H9 (cell line): ENCODE measurements at places on chromosomes 3 and 15.

DNA sequence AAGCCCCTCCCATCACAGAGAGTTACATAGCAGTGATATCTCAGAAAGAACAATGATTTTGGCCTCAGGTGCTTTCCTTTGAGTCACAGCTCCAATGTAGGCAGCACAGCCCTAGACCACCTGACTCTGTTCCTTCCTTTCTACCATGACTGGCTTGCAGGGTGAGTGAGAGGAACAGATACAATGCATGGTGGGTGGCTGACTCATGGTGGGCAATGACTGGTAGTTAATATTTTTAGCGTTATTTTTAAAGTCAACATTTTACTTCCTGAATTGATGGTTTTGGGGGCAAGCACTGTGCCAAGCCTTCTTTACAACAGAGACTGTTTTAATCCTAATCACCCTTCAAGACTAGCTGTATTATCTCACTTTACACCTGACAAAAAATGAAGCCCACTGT, 32.8 kb upstream of the ST3GAL6 start:
- no peak overlapping the region for H3K27ac ChIP-seq
- H3K36me3 ChIP-seq, result no peaks in the 10 kb centered on the region
- H3K4me1 ChIP-seq, result no peaks in the 10 kb centered on the region
- H3K4me3 ChIP-seq, result no peak overlapping the region
- peaks cover 10% of the 10 kb centered on the region; the same call in 1 of the 2 replicates for H3K27me3 ChIP-seq

GRCh38 chr3:101870138-101870537, 20.8 kb downstream of the NFKBIZ start:
- H3K36me3 ChIP-seq, result no peaks in the 10 kb centered on the region
- H3K27me3 ChIP-seq, result no peaks in the 10 kb centered on the region
- no peak overlapping the region for H3K27ac ChIP-seq
- no peak overlapping the region for H3K4me3 ChIP-seq
- no peaks in the 10 kb centered on the region for H3K4me1 ChIP-seq

- H3K4me3 ChIP-seq, result no peak overlapping the region
- H3K27me3 ChIP-seq, result no peaks in the 10 kb centered on the region
- no peak for DNase-seq
- H3K36me3 ChIP-seq, result no peaks in the 10 kb centered on the region
- no peaks in the 10 kb centered on the region for H3K4me1 ChIP-seq
These were observed 376.2 kb downstream of the ZBTB20 start for GRCh38 chr3:114770874-114771273.

- DNase-seq, result no peak
- peaks cover 10% of the 10 kb centered on the region for H3K36me3 ChIP-seq
- H3K27ac ChIP-seq, result no peak overlapping the region
- no peak overlapping the region for H3K4me3 ChIP-seq
- no peaks in the 10 kb centered on the region for H3K27me3 ChIP-seq
These were observed 467 bp downstream of the HGD start for GRCh38 chr3:120681506-120682038.

GRCh38 chr3:50370594-50370993, 11.3 kb upstream of the TMEM115 start:
- DNase-seq, result no peak
- H3K27me3 ChIP-seq, result no peaks in the 10 kb centered on the region
- H3K36me3 ChIP-seq, result no peaks in the 10 kb centered on the region

GRCh38 chr15:88865498-88866099, 29.7 kb downstream of the HAPLN3 start:
- H3K27me3 ChIP-seq, result no peaks in the 10 kb centered on the region
- no peak overlapping the region for H3K27ac ChIP-seq
- H3K4me1 ChIP-seq, result no peaks in the 10 kb centered on the region
- no peaks in the 10 kb centered on the region; the same call in 1 of the 2 replicates for H3K36me3 ChIP-seq

- H3K4me3 ChIP-seq, result no peak overlapping the region
- H3K4me1 ChIP-seq, result no peaks in the 10 kb centered on the region
- H3K36me3 ChIP-seq, result peaks cover 20% of the 10 kb centered on the region
- no peaks in the 10 kb centered on the region for H3K27me3 ChIP-seq
These were observed 211.6 kb downstream of the RAP2B start for GRCh38 chr3:153373606-153374005.

- no peak overlapping the region for H3K27ac ChIP-seq
- peaks cover 5% of the 10 kb centered on the region; the same call in 1 of the 2 replicates for H3K4me1 ChIP-seq
- H3K36me3 ChIP-seq, result peaks cover 4% of the 10 kb centered on the region; the same call in 1 of the 2 replicates
- DNase-seq, result no peak
- H3K27me3 ChIP-seq, result no peaks in the 10 kb centered on the region
- H3K4me3 ChIP-seq, result no peak overlapping the region
These were observed 158.9 kb downstream of the IGF1R start for GRCh38 chr15:98807262-98807661.

GRCh38 chr3:190575437-190576185, 61.7 kb downstream of the IL1RAP start:
- H3K36me3 ChIP-seq, result peaks cover 4% of the 10 kb centered on the region; the same call in 1 of the 2 replicates
- H3K27me3 ChIP-seq, result no peaks in the 10 kb centered on the region
- no peak overlapping the region for H3K27ac ChIP-seq
- no peak overlapping the region for H3K4me3 ChIP-seq
- DNase-seq, result no peak

GRCh38 chr3:77460326-77460725, 420.4 kb downstream of the ROBO2 start:
- DNase-seq, result no peak
- H3K27ac ChIP-seq, result no peak overlapping the region
- H3K27me3 ChIP-seq, result no peaks in the 10 kb centered on the region
- H3K36me3 ChIP-seq, result no peaks in the 10 kb centered on the region

GRCh38 chr3:99859825-99860224, 42.2 kb downstream of the CMSS1 start:
- H3K4me3 ChIP-seq, result no peak overlapping the region
- H3K27ac ChIP-seq, result no peak overlapping the region
- H3K27me3 ChIP-seq, result no peaks in the 10 kb centered on the region
- H3K4me1 ChIP-seq, result peaks cover 3% of the 10 kb centered on the region; the same call in 1 of the 2 replicates
- no peak for DNase-seq

DNA sequence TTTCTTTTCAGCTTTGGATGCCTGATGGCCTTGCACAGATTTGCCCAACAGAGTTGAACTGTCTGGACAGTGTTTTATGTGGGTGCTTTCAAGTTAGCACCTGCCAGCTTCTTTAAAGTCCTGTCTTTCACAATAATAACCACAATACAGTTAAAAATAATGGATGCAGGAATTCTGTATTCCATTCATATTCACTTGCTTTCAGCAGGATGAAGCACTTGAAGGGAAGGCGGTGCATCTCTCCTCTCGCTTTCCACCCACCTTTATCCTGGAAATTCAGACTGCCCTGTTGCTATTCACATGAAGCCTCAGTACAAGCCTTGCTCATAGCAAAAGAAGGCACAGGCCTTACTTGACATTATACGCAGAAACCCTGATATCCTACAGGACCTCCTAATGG, 26.5 kb upstream of the GYG1 start:
- H3K36me3 ChIP-seq, result no peaks in the 10 kb centered on the region
- no peak overlapping the region for H3K4me3 ChIP-seq
- DNase-seq, result no peak
- H3K27ac ChIP-seq, result no peak overlapping the region
- peaks cover 10% of the 10 kb centered on the region; the same call in 1 of the 2 replicates for H3K4me1 ChIP-seq
